ENCODE measurements at places on chromosomes 11 and 22.

GRCh38 chr11:36564376-36565030 is 3.3 kb upstream of the RAG1 start:
- DNase-seq, result no peak

- no peak for DNase-seq
These were observed 71.4 kb upstream of the SEZ6L start for GRCh38 chr22:26097840-26098239.

- no peak for DNase-seq
These were observed 2.5 kb downstream of the USP2 start for GRCh38 chr11:119378851-119379465.

GRCh38 chr11:114440121-114440860 is 1.0 kb downstream of the REXO2 start:
- DNase-seq, result no peak

- DNase-seq, result no peak
These were observed 30.3 kb downstream of the MARK2 start for GRCh38 chr11:63869171-63869591.

- no peak for DNase-seq
These were observed 182.7 kb downstream of the BLID start for GRCh38 chr11:121933294-121933693.

GRCh38 chr11:2378527-2379210 is 1.6 kb downstream of the CD81 start:
- no peak for DNase-seq

GRCh38 chr11:64967375-64967774 is 4.5 kb downstream of the MAJIN start:
- no peak for DNase-seq

DNA sequence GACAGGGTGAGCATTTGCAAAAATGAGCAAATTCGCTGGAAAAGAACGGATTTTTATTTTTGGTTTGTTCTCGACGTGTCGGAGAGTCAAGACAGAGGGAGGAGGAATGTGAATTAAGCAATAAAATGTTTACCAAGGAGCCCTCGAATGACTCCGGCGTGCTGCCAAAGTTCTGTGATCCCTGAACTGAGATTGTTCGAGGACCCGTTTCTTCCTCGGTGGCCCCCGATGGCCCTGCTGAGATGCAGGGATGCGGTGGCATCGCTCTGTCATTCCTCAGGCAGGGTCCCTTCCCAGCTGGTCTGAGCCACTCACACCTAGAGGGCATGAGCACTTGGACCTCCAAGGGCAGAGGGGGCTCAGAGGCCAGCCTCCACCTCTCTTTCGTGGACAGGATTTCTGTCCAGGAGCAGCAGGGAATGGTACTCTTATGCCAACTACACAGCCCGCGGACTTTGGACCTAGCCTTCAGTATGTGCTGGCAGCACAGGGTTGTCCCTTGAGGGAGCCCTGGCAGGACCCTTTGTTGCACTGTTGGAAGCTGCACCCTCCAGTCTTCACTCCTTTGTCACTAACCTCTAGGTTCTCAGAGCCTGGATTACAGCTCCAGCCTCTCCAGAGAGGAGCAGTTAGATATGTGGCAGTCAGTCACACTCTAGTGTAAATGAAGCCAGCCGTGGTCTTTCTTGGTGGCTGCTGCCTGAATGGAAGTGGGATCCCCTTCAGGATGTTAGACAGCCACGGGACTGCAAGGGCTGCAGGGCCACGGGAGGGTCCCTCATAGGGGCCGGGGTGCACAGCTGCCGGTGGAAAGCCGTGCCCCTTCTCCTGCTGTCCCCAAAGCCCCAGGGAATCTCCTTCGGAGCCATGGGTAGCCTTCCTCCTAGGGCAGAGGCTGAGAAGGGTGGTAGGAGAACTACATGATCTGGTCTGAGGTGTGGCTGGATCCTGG is 109.4 kb upstream of the ANO1 start:
- no peak for DNase-seq
